ENCODE measurements at places on chromosomes 5 and 9. TPM values are rescaled to one million over a fixed set of nuclear protein-coding genes. Genes with fewer than 3 reads are reported as not detected.

The EFNA5 gene
- polyA plus RNA-seq = 1.4 TPM

The FUT7 gene
- 0.17 TPM for polyA plus RNA-seq

The TAF11L10 gene
- not detected for polyA plus RNA-seq

The PCDHB14 gene
- polyA plus RNA-seq = 4.1 TPM

The FLT4 gene
- polyA plus RNA-seq = 26.0 TPM

The PCDHGB6 gene
- polyA plus RNA-seq = 7.2 TPM
